ENCODE measurements at places on chromosomes 2 and 18.

DNA sequence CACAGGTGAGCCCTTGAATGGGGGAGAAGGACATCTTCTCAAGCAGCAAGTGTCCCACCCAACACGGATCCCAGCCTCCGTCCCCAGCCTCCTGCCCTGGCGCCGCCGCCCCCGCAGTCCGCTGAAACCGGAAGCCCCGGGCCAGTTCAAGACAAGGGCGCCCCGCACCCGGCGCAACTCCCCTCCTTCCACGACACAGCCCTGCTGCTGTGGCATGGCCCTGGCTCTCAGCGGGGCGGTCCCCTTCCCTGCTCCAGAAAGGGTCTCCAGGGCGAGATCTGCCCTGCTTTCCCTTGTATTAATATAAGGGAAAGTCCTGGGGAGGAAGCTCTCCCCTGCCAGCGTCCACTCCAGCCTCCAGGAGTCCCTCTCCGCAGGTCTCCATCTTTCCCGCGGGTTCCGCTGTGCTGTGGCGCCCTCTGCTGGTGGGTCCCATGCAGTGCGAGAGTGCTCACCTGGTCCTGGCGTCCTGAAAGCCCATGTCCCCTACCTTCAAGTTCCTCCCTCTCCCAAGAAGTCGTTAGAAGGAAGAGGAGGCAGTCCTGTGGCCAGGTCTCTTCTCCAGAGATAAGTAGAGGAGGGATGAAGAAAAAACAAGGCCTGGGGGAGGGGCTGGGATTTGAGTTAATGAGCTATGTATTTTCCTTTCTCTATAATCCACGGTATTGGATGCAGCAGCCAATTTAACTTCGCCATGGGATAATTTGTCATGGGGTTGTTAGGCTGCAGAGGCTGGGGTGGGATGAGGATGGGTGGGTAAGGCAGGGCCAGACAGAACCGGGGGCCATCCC lies 176.0 kb downstream of the SMAD2 start:
- peak; percentile 13 for DNase-seq

DNA sequence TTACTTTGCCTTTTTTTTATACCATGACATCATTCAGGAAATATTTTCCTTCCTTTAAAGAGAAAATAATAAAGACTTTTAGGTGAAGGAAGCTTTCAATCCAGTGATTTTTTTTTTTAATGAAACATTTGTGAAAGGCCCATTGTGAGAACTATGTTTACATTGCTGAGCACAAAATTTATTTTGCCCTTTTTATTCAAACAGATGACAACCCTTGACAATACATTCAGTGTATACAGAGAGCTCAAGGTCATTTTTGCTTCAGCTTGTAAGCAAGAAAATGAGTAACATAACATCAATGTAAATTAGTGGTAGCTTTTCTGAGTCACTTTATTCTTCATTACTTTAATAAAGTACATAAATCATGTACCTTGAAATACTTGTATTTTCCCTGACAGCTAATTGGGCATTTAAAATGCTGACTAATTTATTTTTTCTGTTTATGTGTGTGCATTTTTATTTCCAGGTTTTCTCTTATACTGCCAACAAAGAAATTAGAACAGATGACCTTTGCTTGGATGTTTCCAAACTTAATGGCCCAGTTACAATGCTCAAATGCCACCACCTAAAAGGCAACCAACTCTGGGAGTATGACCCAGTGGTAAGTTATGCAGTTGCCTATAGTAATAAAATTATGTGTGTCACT lies 121.6 kb downstream of the GALNT1 start:
- DNase-seq, result no peak

DNA sequence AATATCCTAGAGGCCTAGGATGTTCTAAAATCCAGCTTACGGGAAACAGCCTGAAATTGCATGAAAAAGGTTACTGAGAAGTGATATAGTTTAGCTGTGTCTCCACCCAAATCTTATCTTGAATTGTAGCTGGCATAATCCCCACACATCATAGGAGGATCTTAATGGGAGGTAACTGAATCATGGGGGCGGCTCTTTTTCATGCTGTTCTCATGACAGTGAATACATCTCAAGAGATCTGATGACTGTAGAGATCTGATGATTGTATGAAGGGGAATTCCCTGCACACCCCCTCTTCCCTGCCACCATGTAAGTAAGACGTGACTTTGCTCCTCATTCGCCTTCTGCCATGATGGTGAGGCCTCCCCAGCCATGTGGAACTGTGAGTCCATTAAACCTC lies 385.6 kb upstream of the ID2 start:
- peak; percentile 95 for DNase-seq

GRCh38 chr2:167212014-167212648 lies 323.9 kb downstream of the XIRP2 start:
- DNase-seq, result peak; percentile 67

DNA sequence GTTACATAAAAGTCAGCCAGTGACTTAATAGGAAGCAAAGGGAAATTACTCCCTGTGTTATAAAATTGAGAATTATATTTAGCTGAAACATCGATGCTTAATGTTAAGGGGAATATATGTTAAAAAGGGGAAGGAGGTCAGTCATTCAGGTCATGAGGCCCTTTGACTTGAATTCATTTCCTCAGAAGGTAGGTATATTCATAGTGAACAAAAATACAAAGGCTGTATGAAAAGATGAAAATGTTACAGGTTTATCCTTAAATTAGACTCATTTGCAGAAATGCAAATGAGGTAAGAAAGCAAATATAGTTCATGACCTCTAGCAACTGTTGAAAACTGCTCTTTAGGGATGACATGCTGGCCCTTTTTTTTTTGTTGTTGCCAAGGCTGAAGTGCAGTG lies 20.8 kb downstream of the MSH6 start:
- no peak for DNase-seq

DNA sequence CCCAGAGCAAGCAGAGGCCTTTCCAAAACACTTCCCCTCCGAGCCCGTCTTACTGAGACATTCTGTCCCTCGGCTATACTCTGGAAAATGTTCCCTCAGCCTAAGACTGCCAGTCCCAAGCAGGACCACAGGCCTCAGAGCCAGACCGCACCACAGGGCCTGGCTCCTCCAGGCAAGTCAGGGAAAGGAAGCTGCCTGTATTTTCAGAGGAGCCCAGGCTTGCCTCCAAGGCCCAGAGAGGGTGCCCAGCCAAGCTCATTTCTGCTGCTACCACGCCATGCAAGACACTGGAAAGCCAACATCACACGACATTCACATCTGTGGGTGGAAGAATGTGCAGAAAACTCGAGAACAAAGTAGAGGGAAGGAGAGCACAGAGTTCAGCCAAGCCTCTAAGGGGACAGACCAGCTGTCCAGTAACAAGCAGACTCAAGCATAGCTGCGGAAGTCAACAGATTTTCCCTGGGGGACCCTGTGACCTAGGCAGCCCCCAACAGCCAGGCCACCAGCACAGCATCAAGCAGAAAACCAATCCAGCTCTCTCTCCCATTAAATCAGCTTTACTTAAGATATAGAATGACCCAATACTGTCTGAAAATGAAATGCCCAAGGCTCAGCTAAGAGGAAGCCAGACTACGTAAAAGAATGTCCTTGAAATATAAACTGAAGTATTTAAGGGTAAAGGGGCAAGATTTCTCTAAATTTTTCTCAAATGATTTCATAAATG lies 123.9 kb downstream of the ZFP36L2 start:
- no peak for DNase-seq
